Activated CD8-positive, alpha-beta memory T cell treated with anti-CD3 and anti-CD28 coated beads, Interleukin-2, amount 50 U/mL, for 4 hours (primary cell): ENCODE measurements at places on chromosomes 3 and 15.

DNA sequence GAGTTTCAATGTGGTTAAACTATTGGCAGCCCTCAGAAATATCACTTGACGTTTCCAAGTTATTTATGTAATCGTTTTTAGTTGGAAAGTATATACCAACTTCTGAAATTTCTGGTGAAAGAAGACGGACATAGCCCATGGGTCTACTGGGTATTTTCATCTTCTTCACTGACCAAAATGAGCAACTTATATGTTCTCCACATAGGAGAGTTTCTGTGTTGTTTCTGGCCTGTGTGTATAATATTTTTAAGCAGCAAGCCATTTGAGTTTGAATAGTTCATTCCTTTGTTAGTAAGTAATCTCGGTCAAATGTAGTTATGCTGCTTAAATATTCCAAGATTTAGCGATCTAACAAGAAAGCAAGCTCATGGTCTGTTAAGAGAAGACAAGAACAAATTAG is 57.3 kb downstream of the ADAMTSL3 start:
- DNase-seq, result no peak

- peak; percentile 68 for DNase-seq
Measured at GRCh38 chr3:46693038-46693891, at the start of gene ALS2CL. TSS of gene ALS2CL (minus strand) at chr3:46693679. CDS start at chr3:46689440, 4,239 bp downstream.

- no peak for DNase-seq
Measured at GRCh38 chr15:90184119-90184785, 16.9 kb upstream of the SEMA4B start.

- no peak for DNase-seq
Measured at GRCh38 chr3:126421573-126422119, 26.9 kb downstream of the CFAP100 start.

- no peak for DNase-seq
Measured at GRCh38 chr3:36124118-36124796, 256.0 kb upstream of the STAC start.

- DNase-seq, result no peak
Measured at GRCh38 chr3:112597945-112598344, 36.1 kb downstream of the SLC35A5 start.

GRCh38 chr3:129228891-129229585 is 20.4 kb upstream of the COPG1 start:
- no peak for DNase-seq

DNA sequence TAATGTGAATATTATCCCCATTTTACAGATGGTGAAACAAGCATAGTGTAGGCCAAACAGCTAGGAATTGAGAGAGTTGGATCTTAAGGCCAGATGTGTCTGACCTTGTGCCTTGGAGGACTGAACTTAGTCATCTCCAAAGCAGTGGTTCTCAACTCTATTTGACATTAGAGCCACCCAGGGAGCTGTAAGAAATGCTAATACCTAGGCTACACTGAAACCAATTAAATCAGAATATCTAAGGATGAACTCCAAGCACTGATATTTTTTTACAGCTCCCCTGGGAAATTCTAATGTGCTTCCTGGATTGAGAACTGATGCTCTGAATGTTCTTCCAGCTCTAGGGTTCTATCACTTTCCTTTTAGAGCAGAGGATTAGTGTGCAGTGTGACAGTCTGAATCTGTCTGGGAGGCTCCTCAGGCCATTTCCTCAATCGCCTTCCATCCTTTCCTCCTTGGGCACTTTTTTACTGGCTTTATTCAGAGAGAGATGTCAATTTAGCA is 32.3 kb downstream of the POLR2M start:
- DNase-seq, result no peak

GRCh38 chr3:14549256-14549919 is 9.2 kb upstream of the GRIP2 start:
- DNase-seq, result no peak

DNA sequence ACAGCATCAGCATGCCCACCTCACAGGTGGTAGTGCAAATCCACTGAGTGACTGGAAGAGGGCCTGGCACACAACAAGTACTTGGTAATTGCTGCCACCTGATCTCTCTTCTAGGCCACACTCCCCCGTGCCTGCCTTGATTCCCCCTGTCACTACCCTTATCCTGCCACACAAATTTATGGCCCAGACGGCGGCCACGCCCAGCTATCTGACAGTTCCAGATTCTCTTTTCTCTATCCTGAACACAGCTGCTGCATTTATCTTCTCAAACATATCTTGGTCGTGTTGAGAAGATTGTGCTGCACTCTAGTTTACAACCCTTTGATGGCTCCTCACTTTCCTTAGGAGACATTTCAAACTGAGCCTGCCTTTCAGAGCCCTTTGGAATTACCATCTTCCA is 585.2 kb downstream of the NTRK3 start:
- no peak for DNase-seq

- no peak for DNase-seq
Measured at GRCh38 chr15:58340176-58340575, 91.6 kb upstream of the LIPC start.

- no peak for DNase-seq
Measured at GRCh38 chr15:79433276-79433990, 1.3 kb downstream of the MINAR1 start.

GRCh38 chr15:62141643-62142588 is 23.2 kb downstream of the C2CD4B start:
- DNase-seq, result no peak

GRCh38 chr3:23987356-23987755 is 42.3 kb downstream of the NR1D2 start:
- DNase-seq, result no peak

- DNase-seq, result no peak
Measured at GRCh38 chr3:145882436-145882835, 278.5 kb downstream of the PLOD2 start.

GRCh38 chr3:139634111-139634635 is 43.6 kb downstream of the NMNAT3 start:
- DNase-seq, result no peak

- DNase-seq, result no peak
Measured at GRCh38 chr3:46383951-46384330, 13.2 kb downstream of the CCR5 start.

GRCh38 chr3:64251019-64251418 is 25.8 kb upstream of the PRICKLE2 start:
- no peak for DNase-seq

DNA sequence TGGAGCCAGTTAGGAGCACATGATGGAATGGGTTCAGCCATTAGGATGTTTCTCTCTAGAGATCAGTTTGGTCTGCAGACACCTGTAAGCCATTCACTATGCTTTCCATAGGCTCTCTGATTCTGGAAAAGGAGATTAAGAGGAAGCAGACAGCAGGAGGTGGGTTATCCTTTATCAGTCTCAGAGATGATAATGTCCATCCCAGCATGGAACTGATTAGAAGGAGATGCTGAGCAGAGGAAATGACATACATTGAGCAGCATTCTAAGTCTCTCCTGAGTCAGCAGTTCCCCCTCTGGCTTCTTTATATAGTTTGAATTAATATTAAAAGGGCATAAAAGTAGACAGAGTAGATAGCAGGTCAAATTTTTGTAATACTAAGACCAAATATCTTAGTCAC is 591.1 kb downstream of the GBE1 start:
- DNase-seq, result no peak

DNA sequence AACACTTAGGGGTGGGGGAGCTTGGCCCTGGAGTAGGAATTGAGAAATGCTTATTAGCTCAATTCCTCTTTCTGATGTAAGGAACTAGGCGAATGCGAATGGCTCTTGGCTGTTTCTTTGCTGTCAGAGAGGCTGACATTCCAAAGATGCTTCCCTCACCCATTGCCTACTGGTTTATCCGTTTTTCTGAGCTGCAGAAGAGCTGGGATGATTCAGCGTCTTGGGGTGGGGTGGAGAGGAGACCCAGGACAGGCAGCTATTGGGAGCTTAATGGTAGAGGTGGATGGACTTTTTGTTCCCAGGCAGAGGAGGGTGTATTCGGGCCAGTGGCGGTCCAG is 9.8 kb downstream of the PLEKHO2 start:
- DNase-seq, result no peak

GRCh38 chr15:81255958-81256320 is 59.3 kb downstream of the IL16 start:
- no peak for DNase-seq

DNA sequence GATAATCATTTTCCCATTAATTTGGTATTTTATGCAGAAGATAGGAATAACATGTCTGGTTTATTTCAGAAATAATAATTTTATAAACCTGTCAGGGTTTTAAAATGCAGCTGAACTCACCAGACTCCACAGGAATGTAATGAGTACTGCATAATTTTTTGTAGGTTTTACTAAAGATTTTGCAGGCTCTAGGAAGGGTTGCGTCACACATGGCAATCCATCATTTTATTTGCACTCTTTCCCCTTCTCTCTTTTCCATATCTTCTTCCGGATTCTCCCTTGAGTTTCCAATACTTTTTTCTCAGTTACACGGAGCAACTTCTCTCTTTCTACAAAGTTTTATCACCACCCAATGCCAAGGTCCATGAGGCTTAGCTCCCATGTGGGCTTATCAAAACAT is 234.7 kb downstream of the NFKBIZ start:
- no peak for DNase-seq

DNA sequence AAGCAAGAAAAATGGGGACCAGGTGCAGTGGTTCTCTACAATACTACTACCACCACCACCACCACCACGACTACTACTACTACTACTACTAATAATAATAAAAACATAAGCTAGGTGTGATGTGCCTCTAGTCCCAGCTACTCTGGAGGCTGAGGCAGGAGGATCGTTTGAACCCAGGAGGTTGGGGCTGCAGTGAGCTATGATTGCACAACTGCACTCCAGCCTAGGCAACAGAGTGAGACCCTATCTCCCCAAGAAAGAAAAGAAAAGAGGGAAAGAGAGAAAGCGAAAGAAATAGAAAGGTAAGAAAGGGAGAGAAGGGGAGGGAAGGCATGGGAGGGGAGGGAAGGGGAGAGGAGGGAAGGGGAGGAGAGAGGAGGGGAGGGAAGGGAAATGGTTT is 350.6 kb downstream of the FOXP1 start:
- no peak for DNase-seq

GRCh38 chr3:73954506-73954905 is 329.8 kb upstream of the PDZRN3 start:
- DNase-seq, result no peak

DNA sequence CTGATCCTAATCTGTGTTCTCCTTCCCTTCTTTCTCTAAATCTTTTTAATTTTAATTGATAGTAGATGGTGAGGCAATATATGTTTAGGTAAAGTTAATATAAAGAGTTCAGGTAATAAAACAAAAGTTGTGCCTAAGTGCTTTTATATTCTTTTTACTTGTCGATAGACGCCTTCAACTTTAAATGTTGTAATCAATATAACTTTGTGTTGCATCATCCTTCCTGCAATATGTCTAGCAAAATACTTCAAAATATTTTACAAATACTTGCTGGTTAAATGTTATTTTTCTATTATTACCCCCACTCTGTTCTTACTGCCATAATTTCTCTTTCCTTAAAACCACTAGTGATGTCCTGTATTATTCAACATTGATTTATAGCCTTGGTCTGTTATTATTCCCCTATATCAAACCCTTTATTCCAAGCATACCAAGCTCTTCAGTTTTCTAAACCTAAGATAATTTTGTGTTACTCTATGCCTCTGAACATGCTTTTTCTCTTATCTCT is 92.4 kb downstream of the NAALADL2 start:
- no peak for DNase-seq

GRCh38 chr15:73608941-73609340 is 24.2 kb downstream of the NPTN start:
- no peak for DNase-seq

DNA sequence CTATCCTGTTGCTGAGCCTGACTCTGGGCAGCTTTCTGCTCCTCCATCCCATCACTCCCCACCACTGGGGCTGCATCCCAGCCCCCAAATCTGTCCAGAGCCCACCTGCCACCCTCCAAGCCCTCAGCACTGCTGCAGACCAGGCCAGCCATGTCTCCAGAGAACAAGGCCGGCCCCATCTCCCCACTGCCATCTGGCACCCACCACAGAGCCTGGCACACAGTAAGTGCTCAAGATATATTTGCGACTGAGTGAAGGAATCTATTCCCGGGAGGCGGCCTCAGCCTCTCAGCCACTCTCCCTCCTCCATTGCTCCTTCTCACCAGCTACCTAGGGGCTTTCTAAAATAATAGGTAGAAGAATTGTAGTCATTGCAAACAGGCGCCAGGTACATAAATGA is 4.8 kb downstream of the PLXND1 start:
- DNase-seq, result no peak

DNA sequence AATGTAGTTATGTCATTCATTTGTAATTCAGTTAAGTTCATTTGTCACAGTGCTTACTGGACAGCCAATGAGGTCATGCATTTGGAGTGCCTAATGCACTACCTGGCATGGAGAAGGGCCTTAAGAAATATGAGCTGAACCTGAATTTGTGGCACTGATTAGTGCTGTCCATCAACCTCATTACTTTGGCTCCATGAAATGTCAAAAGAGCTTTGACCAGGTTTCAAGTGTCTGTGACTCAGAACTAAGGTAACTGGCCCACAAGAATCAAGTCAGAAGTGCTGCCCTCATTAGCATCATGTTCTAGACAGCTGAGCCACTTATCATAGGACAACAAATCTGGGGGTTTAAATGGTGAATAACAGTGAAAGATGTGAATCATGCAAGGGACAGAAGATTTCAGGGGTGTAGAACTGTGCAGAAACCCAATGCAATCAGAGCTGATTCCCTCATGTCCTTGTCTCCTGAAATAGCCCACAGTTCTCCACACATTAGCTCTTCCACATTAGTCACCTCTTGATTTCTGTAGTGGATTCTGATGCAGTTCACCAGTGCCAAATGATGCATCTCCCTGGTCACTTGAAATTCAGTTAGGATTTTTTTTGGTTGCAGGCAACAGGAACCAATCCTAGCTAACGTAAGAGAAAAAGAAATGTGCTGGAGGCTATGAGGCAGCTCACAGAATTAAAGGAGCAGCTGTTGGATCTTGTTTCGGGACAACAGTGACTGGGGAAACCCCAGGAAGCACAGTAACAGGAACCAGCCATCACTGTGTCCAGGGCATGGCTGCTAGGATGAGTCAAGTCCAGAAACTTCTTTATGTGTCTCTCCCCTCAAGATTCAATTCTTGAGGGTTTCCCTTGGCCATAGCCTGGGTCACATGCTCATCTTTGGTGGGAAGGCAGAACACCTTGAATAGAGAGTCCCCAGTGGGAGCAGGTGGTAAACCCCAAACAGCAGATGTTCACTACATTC is 38.7 kb downstream of the CHST2 start:
- no peak for DNase-seq

- no peak for DNase-seq
Measured at GRCh38 chr3:124557-125179, 71.9 kb upstream of the CHL1 start.

DNA sequence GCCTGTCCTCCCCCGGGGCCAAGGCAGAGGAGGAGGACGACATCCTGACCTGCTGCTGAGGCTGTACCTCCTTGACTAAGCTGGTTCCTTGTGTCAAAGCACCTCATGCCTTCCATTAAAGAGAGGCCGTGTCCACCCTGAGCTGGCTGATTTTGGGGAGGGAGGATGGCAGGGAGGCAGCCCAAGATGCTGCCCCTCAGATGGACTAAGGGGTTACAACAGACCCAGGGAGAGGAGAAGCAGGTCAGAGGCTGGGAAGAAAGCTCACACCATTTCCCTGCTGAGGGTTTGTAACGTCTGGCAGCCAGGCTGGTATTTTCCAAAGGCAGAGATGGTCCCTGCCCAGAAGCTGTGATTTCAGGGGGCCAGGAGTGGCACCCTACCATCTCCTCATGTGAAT is 2.7 kb upstream of the ITIH3 start:
- DNase-seq, result no peak
